ENCODE measurements at places on chromosomes 2 and 18. TPM values are rescaled to one million over a fixed set of nuclear protein-coding genes. Genes with fewer than 3 reads are reported as not detected.

ARHGAP25 gene
- total RNA-seq, result 1.3 TPM

RAB27B gene
- total RNA-seq, result 17.2 TPM

UGT1A10 gene
- not detected for total RNA-seq

FLACC1 gene
- 2.5 TPM for total RNA-seq

RNPEPL1 gene
- 10.6 TPM for total RNA-seq

APCDD1 gene
- 18.8 TPM for total RNA-seq

FMNL2 gene
- 123 TPM for total RNA-seq

All from parietal lobe (tissue), 2 donors.